ENCODE measurements at places on chromosomes 11 and 22. TPM values are rescaled to one million over a fixed set of nuclear protein-coding genes. Genes with fewer than 3 reads are reported as not detected.

ANAPC15 gene
- polyA plus RNA-seq, result 68.5 TPM

ZNF70 gene
- polyA plus RNA-seq, result 0.20 TPM

BLID gene
- polyA plus RNA-seq, result not detected

GPHA2 gene
- not detected for polyA plus RNA-seq

OR8D1 gene
- polyA plus RNA-seq, result not detected

FLRT1 gene
- not detected for polyA plus RNA-seq

MS4A6E gene
- not detected for polyA plus RNA-seq
